CD4-positive, alpha-beta memory T cell (primary cell): ENCODE measurements at places on chromosomes 6 and 20. TPM values are rescaled to one million over a fixed set of nuclear protein-coding genes. Genes with fewer than 3 reads are reported as not detected.

The CD109 gene
- 0.89 TPM for total RNA-seq

- peaks cover 48% of the 10 kb centered on the region for H3K4me1 ChIP-seq
- no peaks in the 10 kb centered on the region for H3K27me3 ChIP-seq
- no peak for DNase-seq
- no peaks in the 10 kb centered on the region for H3K36me3 ChIP-seq
- peak overlapping the region; percentile 100 for H3K4me3 ChIP-seq
- peak overlapping the region; percentile 97 for H3K27ac ChIP-seq
These were observed 710 bp downstream of the BTBD9 start for GRCh38 chr6:38638941-38639497.

DNA sequence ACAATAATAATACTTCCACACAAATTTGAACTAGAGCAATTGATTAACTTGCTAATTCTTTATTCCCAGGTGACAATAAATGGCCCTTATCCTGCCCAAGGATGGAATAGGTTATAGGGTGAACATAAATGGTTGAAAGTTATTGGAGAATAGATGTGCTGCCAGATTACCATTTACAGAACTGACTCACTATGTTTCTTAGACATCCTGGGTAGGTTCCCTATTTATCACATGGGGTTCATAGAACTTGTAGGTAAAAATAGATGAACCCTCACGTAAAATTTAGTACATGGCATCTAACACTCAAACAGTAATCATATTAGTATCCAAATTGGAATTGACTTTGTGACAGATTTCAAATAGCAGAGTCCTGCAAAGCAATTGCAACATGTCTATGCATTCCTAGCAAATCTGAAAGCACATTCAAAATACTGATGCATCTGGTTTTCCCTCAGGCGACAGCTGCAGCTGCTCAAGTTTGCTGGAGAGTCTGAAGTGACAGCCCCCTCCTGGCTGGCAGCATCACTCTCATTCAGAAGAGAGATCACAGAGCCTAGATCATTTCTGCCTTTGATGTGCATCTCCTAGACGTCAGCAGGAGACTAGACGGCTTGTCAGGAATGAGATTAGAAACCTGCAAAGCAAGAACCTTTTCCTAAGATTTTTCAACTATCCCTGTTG lies 80.2 kb upstream of the RNF217 start:
- H3K4me3 ChIP-seq, result no peak overlapping the region
- no peaks in the 10 kb centered on the region for H3K36me3 ChIP-seq
- H3K4me1 ChIP-seq, result no peaks in the 10 kb centered on the region
- DNase-seq, result no peak
- no peaks in the 10 kb centered on the region for H3K27me3 ChIP-seq
- H3K27ac ChIP-seq, result no peak overlapping the region

The HLA-DRB1 gene
- 14.3 TPM for total RNA-seq

The SIRPB1 gene
- 4.7 TPM for total RNA-seq

DNA sequence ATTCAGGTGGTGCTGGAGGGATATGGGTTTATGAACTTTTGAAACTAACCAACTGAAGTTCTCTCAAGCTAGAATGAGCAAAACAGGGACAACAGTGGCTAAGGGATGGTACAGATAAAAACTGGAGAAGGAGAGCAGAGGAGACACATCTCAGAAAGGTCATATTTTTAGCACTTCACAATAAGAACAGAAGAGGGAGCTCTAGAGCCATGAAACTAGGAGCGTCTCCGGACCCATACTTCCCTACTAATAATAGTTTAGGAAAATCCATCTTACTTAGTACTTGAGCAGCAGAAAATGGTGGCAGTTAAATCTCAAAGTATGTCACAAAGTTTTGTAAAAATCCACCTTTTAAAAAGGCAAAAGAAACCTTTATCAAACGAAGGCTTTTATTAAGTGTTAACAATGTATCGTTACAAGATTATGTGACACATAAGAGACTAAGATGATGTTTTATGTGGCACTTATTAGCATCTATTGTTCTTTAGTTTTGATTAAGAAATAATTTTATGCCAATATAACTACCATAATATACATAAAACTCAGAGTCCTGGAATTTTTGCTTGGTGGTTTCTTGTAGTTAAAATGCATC lies 278.6 kb downstream of the TBC1D32 start:
- H3K27ac ChIP-seq, result no peak overlapping the region
- DNase-seq, result peak; percentile 28
- no peak overlapping the region for H3K4me3 ChIP-seq
- no peaks in the 10 kb centered on the region for H3K27me3 ChIP-seq
- no peaks in the 10 kb centered on the region for H3K36me3 ChIP-seq

The CST1 gene
- total RNA-seq, result not detected

DNA sequence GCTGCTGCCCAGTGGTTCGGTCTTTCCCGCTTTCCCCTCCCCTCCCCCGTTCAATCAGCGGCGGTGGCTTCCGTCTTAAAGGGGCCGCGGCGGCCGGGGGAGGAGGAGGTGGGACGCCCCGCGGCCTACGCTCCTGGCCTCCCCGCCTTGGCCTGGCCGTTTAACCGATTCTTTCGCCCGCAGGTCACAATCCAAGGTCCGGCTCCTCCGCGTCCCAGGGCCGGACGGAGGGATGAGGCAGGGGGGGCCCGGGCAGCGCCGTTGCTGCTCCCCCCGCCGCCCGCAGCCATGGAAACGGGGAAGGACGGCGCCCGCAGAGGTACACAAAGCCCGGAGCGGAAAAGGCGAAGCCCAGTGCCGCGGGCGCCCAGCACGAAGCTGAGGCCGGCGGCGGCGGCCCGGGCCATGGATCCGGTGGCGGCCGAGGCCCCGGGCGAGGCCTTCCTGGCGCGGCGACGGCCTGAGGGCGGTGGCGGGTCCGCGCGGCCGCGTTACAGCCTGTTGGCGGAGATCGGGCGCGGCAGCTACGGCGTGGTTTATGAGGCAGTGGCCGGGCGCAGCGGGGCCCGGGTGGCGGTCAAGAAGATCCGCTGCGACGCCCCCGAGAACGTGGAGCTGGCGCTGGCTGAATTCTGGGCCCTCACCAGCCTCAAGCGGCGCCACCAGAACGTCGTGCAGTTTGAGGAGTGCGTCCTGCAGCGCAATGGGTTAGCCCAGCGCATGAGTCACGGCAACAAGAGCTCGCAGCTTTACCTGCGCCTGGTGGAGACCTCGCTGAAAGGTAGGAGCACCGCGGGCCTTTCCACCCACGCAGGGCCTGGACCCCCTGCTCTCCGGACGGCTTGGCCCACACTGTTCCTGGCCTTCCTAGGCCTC lies 1.2 kb downstream of the STK35 start:
- peaks cover 53% of the 10 kb centered on the region for H3K4me1 ChIP-seq
- DNase-seq, result peak; percentile 92
- no peaks in the 10 kb centered on the region for H3K27me3 ChIP-seq
- H3K27ac ChIP-seq, result peak overlapping the region; percentile 97
- H3K36me3 ChIP-seq, result peaks cover 4% of the 10 kb centered on the region

GRCh38 chr6:14174226-14174625 lies 56.7 kb downstream of the CD83 start:
- no peaks in the 10 kb centered on the region for H3K27me3 ChIP-seq
- H3K4me3 ChIP-seq, result no peak overlapping the region
- H3K4me1 ChIP-seq, result no peaks in the 10 kb centered on the region
- H3K27ac ChIP-seq, result no peak overlapping the region

GRCh38 chr20:52497731-52498130 lies 306.2 kb upstream of the ZFP64 start:
- peaks cover 10% of the 10 kb centered on the region for H3K4me1 ChIP-seq
- H3K27ac ChIP-seq, result no peak overlapping the region
- no peaks in the 10 kb centered on the region for H3K27me3 ChIP-seq
- no peak overlapping the region for H3K4me3 ChIP-seq
- no peak for DNase-seq
- no peaks in the 10 kb centered on the region for H3K36me3 ChIP-seq

The SUMO4 gene
- 6.8 TPM for total RNA-seq

DNA sequence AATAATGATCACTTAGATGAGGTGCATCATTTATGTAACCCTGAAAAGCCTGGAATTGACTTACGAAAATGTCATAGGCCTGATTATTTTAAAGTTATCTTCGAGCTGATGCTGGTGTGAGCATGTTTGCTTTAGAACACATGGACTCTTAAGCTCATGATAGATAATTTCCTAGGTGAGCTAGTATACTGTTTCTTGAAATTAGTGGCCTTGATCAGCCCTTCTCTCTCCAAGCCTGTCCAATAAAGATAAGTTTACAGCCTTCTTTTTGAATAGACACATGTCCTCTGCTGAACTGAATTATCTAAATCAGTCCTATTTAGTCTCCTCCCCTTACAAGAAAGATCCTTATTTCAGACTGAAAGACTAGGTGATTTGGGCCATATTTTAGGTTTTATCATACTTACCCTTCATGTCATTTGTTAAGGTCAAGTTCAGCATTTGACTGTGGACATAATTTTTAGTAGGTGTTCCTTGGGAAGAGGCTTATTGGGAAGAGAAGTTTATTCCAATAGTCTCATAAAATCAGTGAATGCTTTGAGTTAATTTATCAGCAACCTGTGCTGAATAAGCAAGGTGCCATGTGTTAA lies 15.3 kb downstream of the FOXO3 start:
- no peak overlapping the region for H3K27ac ChIP-seq
- no peaks in the 10 kb centered on the region for H3K27me3 ChIP-seq
- H3K4me3 ChIP-seq, result no peak overlapping the region
- H3K4me1 ChIP-seq, result peaks cover 62% of the 10 kb centered on the region
- no peak for DNase-seq

GRCh38 chr6:2743280-2744208 lies 7.2 kb downstream of the MYLK4 start:
- no peaks in the 10 kb centered on the region for H3K4me1 ChIP-seq
- H3K27ac ChIP-seq, result no peak overlapping the region
- H3K27me3 ChIP-seq, result no peaks in the 10 kb centered on the region
- no peaks in the 10 kb centered on the region for H3K36me3 ChIP-seq
- no peak overlapping the region for H3K4me3 ChIP-seq
- DNase-seq, result no peak

GRCh38 chr20:49515586-49515985 lies 33.1 kb upstream of the KCNB1 start:
- H3K4me3 ChIP-seq, result no peak overlapping the region
- no peaks in the 10 kb centered on the region for H3K36me3 ChIP-seq
- H3K27me3 ChIP-seq, result no peaks in the 10 kb centered on the region
- no peaks in the 10 kb centered on the region for H3K4me1 ChIP-seq

DNA sequence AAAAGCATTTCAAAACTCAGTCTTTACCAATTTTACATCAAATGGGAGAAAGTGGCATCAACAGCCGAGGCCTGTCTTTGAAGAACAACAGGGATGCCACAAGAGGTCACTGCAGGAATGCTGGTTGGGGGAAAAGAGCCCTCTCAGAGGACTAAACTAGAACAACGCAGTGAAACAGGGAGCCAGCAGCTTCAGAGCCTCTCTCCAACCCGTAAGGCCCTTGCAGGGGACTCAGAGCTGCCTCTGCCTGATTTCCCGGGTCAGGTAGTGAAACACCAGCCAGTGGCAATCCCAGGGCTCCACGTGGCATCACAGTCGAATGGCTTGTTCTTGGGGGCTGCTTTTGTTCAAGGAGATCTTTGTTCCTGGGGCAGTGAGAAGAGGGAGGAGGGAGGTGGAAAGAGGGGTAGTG lies 55.0 kb upstream of the KCNK16 start:
- H3K27me3 ChIP-seq, result no peaks in the 10 kb centered on the region
- no peak overlapping the region for H3K4me3 ChIP-seq
- H3K36me3 ChIP-seq, result no peaks in the 10 kb centered on the region
- no peak overlapping the region for H3K27ac ChIP-seq
- DNase-seq, result no peak

DNA sequence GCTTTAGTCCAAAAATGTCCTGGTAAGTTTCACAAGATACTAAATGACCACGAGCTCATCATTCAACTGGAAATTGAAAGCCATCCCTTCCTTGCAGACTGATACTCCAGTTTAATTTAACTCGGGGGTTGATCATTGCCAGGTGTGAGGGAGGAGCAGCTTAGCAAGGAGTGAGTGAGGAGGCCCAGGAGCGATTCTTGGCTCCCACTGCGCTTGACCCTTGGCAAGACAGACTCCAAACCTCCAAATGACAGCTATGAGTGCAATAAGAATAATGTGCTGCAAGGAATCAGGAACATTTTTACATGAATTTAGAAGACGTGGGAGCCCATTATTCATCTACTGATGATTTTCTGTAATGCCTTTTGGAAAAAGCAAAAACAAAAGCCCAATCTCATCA lies 64.9 kb downstream of the LAMA4 start:
- no peaks in the 10 kb centered on the region for H3K36me3 ChIP-seq
- H3K4me1 ChIP-seq, result no peaks in the 10 kb centered on the region
- H3K27ac ChIP-seq, result no peak overlapping the region
- H3K27me3 ChIP-seq, result no peaks in the 10 kb centered on the region
- no peak for DNase-seq
